Stimulated activated CD4-positive, alpha-beta T cell treated with anti-CD3 and anti-CD28 coated beads, Interleukin-4, amount 100 ng/mL, for 24 hours (primary cell): ENCODE measurements at places on chromosomes 3 and 15.

- no peak for DNase-seq
These were observed 62.8 kb downstream of the XRN1 start for GRCh38 chr3:142385078-142385477.

DNA sequence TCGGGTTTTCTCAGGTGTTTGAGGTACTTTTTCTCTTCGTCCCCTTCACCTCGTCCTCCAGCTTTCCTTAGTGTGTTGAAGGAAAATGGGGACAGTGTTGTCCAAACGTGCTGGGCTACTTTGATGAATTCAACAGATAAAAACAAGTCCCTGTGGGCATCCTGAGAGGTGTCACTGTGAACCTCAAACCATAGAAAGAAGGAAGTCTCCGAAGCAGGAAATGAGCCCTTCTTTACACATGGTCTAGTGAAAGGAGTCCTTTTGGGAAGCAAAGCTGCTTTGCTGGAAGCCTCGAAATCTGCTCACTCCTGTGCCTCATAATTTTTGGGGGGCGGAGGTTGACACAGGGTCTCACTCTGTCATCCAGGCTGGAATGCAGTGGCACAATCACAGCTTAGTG lies 10.6 kb downstream of the IL17RB start:
- DNase-seq = no peak

- DNase-seq = no peak
These were observed 357.5 kb downstream of the FOXP1 start for GRCh38 chr3:71225951-71226564.

DNA sequence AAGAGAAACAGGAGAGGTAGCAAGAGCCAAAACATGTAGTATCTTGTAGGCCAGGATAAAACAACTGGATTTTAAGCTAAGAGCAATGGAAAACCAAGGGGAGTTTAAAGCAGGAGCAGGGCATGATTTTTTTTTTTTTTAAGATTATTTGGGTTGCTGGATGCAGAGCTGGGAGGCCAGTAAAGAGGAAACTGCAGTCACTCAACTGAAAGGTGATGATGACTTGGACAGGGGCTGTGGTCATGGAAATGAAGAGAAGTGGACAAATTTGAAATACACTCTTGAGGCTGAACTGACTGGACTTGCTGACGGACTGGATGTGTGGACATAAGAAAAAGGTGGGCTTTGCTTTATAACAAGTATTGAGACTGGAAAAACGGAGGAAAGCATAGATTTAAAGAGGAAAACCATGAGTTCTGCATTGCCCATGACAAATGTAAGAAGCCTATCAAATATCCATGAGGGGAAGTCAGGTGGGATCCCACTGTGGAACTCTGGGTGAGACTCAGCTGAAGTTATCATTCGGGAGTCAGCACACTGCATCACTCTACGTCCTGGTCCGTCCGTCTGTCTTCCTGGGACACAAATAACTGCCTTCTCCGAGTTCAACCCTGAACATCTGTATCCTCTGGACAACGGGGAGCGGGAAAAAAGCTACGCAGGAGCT lies 688 bp downstream of the XPC start:
- DNase-seq = no peak

DNA sequence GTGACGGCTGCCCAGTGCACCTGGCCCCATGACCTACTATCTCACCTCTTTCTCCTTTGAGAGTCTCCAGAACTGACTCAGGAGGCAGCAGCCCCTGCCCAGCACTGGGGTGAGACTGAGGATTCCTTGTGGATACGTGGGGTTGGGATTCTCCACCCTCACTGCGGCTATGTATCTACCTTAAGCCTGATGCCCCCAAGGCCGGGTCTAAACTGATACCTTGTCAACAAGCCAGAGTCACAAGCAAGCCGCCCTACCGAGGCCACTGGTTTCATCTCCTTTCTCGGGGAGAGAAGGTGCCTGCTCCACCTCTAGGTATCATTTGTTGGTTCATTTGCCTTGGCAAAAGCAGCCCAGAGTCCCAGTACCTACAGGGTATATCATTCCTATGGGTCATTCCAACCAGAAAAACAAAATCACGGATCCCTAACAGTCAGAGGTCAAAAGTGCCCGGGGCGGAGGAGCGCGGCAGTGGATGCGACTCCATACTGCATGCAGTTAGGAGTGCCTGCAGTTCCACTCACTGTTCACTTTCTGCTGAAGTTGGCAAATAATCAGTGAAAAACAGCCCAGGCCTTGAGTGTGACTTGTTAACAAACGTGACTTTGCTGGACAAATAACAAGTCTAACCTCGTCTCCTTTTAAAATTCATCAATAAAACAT lies 47.5 kb downstream of the ABTB1 start:
- DNase-seq = no peak

DNA sequence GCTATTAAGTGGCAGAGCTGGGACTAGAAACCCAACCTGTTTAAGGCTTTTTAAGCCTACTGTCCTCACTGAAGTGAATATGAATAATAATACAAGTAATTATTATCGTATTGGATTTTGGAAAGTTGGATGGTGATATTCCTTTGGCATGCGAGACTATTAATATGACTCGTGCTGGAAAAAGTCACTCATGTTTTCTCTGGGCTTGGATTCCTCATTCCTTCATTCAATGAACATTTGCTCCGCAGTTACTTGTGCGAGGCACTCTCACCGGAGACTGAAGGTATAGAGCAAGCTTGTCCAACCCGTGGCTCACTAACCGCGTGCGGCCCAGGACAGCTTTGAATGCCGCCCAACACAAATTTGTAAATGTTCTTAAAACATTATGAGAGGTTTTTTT lies 694 bp downstream of the PLAAT1 start:
- no peak for DNase-seq

DNA sequence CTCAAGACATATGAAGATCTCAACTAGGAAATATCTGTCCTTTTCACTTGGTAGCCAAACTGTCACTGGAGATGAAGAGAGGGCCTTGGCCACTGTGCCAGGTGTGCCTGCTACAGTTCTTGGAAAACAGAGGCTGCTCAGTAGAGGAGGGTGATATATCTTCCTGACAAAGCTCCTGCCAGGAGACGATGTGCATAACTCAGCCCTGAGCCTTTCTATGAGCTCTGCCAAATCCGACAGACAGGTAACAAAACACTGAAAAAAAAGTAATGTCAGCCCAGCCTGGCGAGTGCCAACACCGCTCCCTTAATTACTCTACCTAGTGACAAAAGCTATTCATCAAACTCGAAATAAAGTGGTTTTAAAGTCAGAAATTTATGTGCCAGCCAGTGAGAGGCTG lies 123.2 kb downstream of the MFSD1 start:
- DNase-seq = no peak

GRCh38 chr15:26935322-26935721 lies 35.7 kb upstream of the GABRG3 start:
- no peak for DNase-seq

DNA sequence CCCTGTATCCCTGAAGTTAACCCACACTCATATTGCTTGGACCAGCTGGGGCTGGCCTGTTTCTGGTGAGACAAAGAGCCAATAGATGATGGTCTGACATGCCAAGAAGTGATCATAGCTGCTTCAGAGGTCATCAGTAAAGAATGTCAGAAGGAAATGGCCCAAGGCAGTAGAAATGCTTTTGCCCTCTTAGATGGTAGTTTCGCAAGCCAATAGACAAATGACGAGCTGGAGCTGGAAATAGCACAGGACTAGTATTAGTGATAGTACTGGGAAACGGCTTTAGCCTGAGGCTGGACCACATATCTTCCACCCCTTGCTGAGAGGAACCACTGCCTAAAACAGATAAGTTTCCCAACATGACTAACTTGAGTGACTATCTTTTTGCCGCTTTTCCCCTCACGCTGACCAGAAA lies 176.1 kb upstream of the THBS1 start:
- DNase-seq = no peak

GRCh38 chr3:148746053-148746452 lies 48.4 kb downstream of the AGTR1 start:
- no peak for DNase-seq

DNA sequence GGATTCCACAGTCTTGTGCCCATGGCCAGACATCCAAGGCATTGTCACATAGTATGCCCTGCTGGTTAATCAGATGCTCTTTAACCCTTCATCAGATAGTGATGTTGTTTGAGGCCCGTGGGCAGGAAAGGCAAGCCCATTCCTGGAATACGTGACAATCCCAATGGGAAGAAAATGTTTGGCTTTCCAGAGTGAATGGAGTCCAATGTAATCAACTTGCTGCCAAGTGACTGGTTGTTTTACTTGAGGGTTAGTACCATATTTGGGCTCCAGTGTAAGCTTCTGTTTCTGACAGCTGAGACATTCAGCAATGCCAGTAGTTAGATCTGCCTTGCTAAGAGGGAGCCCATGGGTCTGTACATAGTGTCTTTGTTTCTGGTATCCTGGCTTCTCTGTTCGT lies 31.3 kb downstream of the RPL39L start:
- no peak for DNase-seq

- no peak for DNase-seq
These were observed 398.7 kb downstream of the SHQ1 start for GRCh38 chr3:72449551-72449950.

DNA sequence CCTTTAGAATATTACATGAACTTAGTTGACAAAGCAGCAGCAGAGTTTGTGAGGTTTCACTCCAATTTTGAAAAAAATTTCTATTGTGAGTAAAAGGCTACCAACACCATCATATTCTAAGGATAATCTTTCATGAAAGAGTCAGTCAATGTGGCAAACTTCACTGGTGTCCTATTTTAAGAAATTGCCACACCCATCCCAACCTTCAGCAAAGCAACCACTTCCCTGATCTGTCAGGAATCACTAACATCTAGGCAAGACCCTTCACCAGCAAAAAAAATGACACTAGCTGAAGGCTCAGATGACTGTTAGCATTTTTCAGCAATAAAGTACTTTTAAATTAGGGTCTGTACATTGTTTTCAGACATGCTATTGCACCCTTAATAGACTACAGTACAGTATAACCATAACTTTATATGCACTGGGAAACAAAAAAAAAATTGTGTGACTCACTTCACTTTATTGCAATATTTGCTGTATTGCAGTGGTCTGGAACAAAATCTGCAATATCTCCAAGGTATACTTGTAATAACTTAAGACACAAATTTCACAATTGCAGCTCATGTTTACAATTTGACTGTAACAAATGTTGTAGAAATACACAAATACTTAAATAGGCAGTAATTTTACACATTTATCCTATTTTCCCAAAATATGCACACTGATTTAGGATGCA lies 38.9 kb upstream of the ALCAM start:
- DNase-seq = no peak

- DNase-seq = no peak
These were observed 8.7 kb downstream of the GPR160 start for GRCh38 chr3:170046269-170047132.

DNA sequence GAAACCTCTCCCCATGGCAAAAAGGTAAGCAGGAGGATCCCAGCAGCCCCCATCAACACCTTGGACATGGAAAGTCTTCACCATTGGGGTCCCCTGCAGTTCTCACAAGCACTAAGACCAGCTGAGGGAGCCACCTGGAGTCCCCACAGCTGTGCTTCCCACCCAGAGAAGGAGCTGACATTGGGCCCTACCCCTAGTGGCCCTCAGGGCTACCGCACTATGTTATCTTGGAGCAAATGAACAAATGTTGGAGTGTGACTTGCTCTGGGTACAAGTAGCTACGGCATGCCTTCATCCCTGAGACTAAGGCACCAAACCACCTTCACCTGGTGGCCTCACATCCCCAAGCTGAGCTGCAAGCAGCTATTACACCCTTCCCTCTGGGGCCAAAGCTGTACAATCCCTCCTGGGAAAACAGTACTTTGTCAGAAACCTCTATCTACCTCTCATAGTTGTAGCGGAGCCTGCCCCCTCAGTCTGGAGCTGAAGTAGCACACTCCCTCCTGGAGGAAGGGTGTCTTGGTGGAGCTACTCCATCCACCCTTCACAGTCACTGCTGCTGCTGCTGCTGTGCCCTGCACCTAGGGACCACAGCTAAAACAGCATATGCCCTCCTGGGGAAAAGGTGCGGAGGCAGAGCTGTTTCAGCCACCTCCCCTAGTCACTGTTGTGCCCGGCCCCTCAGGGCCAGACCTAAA lies 42.7 kb downstream of the SERP1 start:
- no peak for DNase-seq

DNA sequence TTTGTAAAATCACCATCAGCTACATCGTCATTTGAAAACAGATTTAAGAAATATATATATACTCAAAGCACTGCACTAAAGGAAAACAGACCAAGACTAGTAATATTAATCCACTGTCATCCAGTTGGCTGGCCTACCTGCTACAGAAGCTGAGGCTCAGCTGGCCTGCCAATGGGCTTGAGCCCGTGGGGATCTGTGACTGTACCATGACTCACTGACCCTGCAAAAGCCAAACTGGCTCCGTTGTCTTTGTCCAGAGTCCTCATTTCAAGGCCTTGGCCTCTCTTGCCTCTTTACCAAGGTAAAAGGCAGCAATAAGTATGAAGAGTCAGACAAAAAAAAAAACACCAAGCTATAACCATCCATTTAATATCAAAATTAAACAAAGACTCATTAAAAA lies 463.5 kb upstream of the RASGRP1 start:
- DNase-seq = no peak

GRCh38 chr3:191047930-191048329 lies 151.1 kb upstream of the OSTN start:
- no peak for DNase-seq
